ENCODE measurements at places on chromosomes 1 and 21. TPM values are rescaled to one million over a fixed set of nuclear protein-coding genes. Genes with fewer than 3 reads are reported as not detected.

Gene HLX
- 5.0 TPM for total RNA-seq

Gene CDA
- 1.3 TPM for total RNA-seq

Gene ILDR2
- 1.9 TPM for total RNA-seq

Gene RHD
- not detected for total RNA-seq

Measured in breast epithelium (tissue), 4 donors.